Thyroid gland (tissue), 4 donors: ENCODE measurements at places on chromosomes 3 and 15. TPM values are rescaled to one million over a fixed set of nuclear protein-coding genes. Genes with fewer than 3 reads are reported as not detected.
A peak's percentile ranks its signal among the peaks of the same experiment; 100 is the strongest.

DNA sequence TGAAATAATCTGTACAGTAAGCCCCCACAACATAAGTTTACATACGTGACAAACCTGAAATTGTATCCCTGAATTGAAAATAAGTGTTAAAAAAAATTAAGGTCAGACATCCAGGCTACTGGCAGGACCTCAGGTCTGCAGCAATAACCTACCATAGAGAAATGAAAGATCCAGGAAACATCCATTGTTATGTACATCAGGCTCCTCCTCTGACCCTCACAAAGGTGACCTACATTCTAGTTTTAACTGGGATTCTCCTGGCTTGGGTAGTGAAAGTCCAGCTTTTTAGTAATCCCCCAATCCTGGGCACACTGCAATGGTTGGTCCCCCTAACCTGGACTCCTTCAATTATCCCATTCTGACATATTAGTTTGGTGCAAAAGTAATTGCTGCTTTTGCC is 749.6 kb upstream of the LMCD1 start:
- H3K4me3 ChIP-seq, result no peak overlapping the region
- no peak overlapping the region for H3K27ac ChIP-seq
- H3K4me1 ChIP-seq, result no peaks in the 10 kb centered on the region
- no peaks in the 10 kb centered on the region for H3K36me3 ChIP-seq
- no peak for DNase-seq

DNA sequence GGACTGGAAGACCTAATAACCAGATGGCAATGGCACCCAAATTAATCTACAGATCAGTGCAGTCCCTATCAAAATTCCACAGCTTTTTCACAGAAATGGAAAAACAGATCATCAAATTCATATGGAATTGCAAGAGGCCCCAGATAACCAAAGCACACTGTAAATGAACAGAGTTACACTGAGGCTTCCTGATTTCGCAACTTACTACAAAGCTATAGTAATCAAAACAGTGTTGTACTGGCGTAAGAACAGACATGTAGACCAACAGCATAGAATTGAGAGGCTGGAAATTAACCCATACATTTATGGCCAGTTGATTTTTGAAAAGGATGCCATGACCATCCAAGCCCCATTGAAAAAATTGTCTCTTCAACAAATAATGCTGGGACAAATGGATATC is 16.2 kb downstream of the XPC start:
- peaks cover 96% of the 10 kb centered on the region for H3K36me3 ChIP-seq
- no peaks in the 10 kb centered on the region for H3K4me1 ChIP-seq
- H3K27ac ChIP-seq, result no peak overlapping the region
- H3K27me3 ChIP-seq, result no peaks in the 10 kb centered on the region
- H3K4me3 ChIP-seq, result no peak overlapping the region
- no peak for DNase-seq

GRCh38 chr15:84703808-84704207 is 12.1 kb downstream of the SEC11A start:
- no peak overlapping the region for H3K27ac ChIP-seq
- peaks cover 27% of the 10 kb centered on the region for H3K4me1 ChIP-seq
- no peaks in the 10 kb centered on the region for H3K36me3 ChIP-seq
- H3K4me3 ChIP-seq, result no peak overlapping the region

DNA sequence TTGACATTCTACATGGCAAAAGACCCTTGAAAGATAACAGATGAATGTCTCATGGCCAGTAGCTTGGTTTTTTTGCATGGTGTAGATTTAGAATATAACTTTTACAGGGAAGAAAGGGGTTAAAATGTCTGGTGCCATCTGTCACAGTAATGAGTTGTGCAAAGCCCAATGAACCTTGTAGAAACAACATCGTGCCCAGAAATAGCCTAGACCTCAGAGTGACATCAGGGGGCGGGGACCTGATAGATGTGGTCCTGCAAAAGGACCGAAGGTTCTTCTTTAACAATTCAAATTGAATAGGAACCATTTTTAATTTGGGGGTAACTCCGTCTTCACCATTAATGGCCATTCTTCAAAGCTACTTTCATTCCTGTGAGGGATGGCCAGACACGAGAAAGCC is 254.1 kb upstream of the CTDSPL start:
- no peak for DNase-seq
- peak overlapping the region; percentile 34 for H3K27ac ChIP-seq
- peaks cover 24% of the 10 kb centered on the region for H3K4me1 ChIP-seq
- H3K4me3 ChIP-seq, result no peak overlapping the region

SERINC4 gene
- total RNA-seq, result not detected

DNA sequence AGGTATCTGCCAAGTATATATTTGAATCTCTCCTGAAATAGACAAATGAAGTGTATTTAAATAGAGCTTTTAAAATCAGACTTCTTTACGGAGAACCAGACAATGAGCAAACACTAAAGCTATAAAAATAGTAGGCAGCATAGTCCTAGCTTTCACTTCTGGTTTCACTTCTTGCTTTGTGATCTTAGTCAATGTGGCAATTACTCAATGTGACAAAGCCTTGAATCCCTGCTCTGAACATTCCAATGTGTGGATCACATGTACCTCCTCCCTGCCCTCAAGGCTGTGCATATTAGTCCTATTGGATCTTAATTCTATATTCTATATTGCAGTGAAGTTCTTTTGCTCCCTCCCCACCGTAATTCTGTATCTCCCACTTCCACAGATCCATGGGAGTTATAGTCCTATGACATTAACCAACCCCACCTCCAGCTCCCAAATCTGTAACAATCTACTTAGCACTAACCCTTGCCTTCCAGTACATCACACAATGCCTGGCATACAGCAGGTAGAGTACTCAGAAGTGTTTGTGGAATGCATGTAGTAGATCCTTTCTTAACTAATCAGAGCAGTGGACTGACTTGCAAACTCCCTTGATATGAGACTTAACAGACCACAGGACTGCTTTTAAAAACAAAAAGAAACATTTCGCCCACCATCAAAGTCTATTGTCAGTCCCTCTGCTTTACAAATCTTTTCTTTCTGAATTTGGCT is 24.3 kb upstream of the CP start:
- no peaks in the 10 kb centered on the region for H3K4me1 ChIP-seq
- H3K27ac ChIP-seq, result no peak overlapping the region
- no peaks in the 10 kb centered on the region for H3K36me3 ChIP-seq
- no peak overlapping the region for H3K4me3 ChIP-seq

DNA sequence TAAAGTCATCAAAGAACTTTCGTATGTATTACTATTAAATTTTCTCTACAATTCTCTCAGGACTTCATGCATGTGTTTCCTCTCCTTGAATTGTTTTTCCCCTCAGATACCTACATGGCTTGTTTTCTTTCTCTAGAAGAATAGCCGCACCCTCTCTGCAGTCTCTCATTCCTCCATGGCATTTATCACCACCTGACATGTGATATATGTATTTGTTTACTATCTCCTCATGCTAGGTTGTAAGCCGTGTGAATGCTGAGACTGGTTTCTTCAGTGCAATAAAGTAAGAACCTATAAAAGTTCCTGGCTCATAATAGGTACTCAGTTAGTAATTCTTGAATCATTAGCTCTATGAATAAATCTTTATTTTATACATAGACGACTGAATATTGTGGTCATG is 149.2 kb downstream of the CNTN4 start:
- no peak overlapping the region for H3K27ac ChIP-seq
- H3K4me1 ChIP-seq, result peaks cover 4% of the 10 kb centered on the region
- no peaks in the 10 kb centered on the region for H3K27me3 ChIP-seq
- H3K36me3 ChIP-seq, result no peaks in the 10 kb centered on the region
- no peak for DNase-seq
- H3K4me3 ChIP-seq, result no peak overlapping the region

DNA sequence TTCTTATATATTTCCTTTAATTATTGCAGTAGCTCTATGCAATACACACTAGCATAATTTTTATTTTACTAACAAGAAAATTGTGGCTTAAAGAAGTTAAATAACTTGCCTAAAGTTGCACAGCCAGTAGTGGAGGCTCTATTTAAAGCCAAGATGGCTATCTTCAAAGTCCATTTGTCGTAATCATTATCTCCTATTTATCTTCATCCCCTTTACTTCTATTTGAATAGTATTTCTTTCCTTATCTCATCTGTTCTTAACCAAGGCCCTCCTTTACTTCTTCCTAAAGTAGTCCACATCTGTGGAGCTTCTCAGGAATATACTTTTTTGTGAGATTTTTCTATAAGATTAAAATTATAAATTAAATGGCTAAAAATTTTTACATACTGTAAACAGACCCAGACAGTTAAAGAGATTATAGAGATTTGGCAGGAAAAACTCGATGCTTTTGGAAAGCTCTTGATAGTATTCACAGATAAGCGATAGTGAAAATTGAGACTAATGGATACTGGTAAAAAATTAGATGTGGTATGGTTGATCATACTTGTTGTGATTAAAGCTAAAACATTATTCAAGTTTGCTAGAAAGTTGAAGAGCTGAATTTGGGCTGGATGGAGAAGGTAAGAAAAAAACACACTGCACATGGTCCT is 129.2 kb downstream of the ZNF609 start:
- H3K4me3 ChIP-seq, result no peak overlapping the region
- no peaks in the 10 kb centered on the region for H3K36me3 ChIP-seq
- no peaks in the 10 kb centered on the region for H3K27me3 ChIP-seq
- peaks cover 35% of the 10 kb centered on the region for H3K4me1 ChIP-seq
- no peak overlapping the region for H3K27ac ChIP-seq

GRCh38 chr15:76312540-76313174 is 1.4 kb upstream of the ETFA start:
- H3K27me3 ChIP-seq, result no peaks in the 10 kb centered on the region
- H3K27ac ChIP-seq, result no peak overlapping the region
- no peak for DNase-seq
- H3K4me3 ChIP-seq, result no peak overlapping the region
- H3K36me3 ChIP-seq, result no peaks in the 10 kb centered on the region
- H3K4me1 ChIP-seq, result peaks cover 13% of the 10 kb centered on the region

DNA sequence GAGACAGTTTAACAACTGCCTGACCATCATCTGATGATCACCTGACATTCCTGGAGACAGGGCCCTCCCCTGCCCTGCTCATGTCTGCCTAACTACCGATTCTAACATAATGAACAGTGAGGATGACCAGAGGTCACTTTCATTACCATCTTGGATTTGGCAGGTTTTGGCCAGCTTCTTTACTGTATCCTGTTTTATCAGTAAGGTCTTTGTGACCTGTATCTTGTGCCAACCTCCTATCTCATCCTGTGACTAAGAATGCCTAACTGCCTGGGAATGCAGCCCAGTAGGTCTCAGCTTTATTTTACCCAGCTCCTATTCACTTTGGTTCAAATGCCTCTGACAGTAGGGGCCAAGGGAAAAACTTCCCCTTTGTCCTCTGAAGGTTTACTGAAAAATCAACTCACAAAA is 40.2 kb downstream of the METTL6 start:
- DNase-seq, result no peak
- H3K4me1 ChIP-seq, result peaks cover 10% of the 10 kb centered on the region
- no peaks in the 10 kb centered on the region for H3K36me3 ChIP-seq
- no peak overlapping the region for H3K4me3 ChIP-seq
- no peaks in the 10 kb centered on the region for H3K27me3 ChIP-seq

DNA sequence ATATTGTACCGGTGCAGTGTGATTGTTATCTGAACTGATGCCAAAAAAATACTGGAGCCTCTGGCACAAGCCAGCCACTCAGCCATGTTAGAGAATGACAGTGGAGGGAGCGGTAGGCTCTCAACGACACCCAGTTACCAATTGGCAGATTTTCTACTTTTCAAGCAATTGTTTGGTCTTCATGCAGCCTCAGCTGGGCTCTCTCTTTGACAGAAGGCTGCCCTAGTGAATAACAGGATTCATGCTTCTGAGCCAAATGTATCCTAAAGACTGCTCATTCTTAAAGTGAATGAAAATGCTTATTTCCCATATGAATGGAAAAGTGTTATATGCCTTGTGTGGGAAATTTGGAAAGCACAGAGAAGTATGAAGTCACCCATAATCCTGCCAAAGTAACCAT is 261.2 kb upstream of the TRIM42 start:
- H3K4me3 ChIP-seq, result no peak overlapping the region
- H3K36me3 ChIP-seq, result no peaks in the 10 kb centered on the region
- H3K27me3 ChIP-seq, result no peaks in the 10 kb centered on the region

DNA sequence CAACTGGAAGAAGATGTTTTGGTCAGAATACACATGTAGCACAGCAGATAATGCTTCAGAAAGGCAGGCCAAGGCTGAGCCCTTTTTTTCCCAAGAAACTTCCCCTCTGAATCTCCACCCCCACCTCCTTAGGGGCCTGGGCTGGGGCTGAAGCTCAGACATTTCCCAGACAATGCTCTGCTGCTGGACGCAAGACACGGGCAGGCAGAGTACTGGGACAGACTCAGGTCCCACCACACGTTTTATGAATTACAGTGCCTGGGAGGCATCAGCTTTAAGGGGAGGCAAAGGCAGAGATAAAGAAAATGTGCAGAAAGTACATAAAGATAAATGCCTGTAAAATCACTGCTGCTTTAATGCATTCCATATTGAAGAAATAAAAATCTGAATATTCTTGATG is 479.4 kb downstream of the ERC2 start:
- no peaks in the 10 kb centered on the region for H3K4me1 ChIP-seq
- H3K27me3 ChIP-seq, result no peaks in the 10 kb centered on the region
- H3K36me3 ChIP-seq, result no peaks in the 10 kb centered on the region
- H3K4me3 ChIP-seq, result no peak overlapping the region
- no peak for DNase-seq
